ENCODE measurements at places on chromosomes 13 and 19.

GRCh38 chr13:40863723-40864122 lies 74.3 kb downstream of the SLC25A15 start:
- DNase-seq: no peak

- no peak for DNase-seq
Measured at GRCh38 chr13:47233734-47234133, 336.9 kb upstream of the HTR2A start.

DNA sequence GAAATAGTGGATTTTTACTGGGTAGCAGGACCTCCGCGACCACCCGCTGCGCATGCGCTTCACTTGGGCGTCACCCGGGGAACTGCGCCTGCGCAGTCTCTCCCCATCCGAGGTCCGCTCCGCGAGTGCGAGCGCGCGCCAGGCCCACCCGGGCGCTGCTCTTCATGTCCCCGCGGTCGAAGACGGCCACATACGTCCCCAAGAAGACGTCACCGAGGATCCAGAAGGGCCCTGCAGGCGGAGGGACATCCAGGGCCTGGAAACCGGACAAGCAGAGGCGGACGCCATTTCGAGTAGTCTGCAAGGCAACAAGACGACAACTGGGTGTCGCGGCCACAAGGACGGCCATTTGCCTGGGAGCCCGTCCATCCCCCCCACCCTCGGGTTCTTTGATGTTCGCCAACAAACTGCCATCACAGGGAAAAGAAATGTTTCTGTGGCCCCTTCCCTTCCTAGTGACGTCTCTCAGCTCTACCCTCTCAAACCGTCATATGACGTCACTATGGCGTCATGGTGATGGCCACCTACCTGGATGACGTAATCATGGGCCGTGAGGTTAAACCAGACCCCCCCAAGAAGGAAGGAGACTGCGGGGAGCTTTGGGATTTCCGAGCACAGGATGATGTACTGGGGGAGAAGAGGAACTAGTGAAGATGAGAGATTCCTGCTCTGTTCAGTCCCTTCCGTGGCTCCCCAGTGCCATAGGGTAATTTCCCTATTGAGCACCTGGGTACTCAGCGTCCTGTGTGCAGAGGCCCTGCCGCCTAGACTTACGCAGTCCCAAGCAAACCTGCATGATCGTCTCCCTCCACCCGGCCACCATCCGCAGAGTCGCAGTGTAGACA lies 6.7 kb downstream of the NAPSA start:
- DNase-seq: peak; percentile 65

DNA sequence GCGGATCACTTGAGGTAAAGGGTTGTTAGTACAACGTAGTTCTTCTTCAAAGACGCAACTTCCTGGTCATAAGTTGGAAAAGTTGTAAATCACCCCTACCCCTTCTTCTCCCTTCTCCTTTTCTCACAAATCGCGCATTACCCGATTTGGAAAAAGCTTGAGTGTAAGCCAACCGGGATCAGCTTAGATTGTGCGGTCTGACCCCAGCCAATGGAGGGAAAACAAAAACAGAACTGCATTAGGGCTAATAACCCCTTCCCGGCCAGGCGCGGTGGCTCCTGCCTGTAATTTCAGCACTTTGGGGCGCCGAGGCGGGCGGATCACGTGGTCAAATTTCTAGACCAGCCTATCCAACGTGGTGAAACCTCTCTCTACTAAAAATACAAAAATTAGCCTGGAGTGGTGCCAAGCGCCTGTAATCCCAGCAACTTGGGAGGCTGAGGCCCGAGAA lies 806 bp downstream of the ZNF90 start:
- no peak for DNase-seq

- no peak for DNase-seq
Measured at GRCh38 chr13:107185889-107186288, 618.0 kb upstream of the ARGLU1 start.

GRCh38 chr13:46192412-46192811 lies 10.4 kb upstream of the LCP1 start:
- no peak for DNase-seq

DNA sequence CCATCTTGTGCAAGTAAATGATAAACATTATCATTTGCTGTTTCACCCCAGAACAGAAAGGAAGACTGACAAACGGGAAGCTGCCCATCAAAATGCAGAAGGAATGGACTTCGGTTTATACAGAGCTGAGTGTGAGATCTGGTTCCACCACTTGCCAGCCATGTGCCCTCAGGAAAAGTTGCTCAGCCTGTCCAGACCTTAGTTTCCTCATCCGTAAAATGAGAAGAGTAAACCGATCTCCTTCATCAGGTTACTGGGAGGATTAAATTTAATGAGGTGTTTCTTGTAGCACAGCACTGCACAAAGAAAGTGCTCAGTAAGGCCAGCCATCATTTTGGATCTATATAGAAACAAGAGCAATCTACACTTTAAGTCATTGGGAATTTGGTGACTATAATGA lies 36.7 kb upstream of the SERP2 start:
- no peak for DNase-seq

DNA sequence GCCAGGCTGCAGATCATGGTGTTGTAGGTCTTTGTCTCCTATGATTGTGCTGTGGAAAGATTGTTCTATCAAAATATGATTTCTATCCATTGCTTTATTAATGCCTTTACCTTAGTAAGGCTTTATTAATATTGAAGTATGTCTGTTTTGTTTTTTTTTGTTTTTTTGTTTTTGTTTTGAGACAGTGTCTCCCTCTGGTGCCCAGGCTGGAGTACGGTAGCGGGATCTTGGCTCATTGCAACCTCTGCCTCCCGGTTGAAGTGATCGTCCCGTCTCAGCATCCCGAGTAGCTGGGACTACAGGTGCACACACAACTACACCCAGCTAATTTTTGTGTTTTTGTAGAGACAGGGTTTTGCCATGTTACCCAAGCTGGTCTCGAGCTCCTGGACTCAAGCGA lies 7.7 kb downstream of the IRGC start:
- no peak for DNase-seq

- no peak for DNase-seq
Measured at GRCh38 chr19:1401138-1401888, at the start of gene GAMT. TSS of gene GAMT (minus strand) at chr19:1401542. CDS start at chr19:1401476, 66 bp downstream.

DNA sequence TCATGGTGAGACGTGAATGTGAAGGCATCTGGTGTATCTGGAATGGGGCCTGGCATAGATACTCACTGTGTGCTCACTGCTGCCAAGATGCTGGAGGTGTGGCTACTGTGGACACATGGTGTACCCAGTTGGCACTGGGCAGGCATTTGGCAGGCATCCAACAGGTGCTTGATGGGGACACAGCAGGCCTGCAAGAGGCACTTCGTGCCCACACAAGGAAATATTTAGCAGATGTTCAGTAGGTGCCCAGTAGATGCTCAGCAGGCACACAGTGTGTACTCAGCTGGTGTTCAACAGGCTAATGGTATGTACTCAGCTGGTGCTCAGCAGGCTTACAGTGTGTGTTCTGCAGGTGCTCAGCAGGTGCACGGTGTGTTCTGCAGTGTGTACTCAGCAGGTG lies 14.2 kb downstream of the CRTC1 start:
- DNase-seq: no peak

DNA sequence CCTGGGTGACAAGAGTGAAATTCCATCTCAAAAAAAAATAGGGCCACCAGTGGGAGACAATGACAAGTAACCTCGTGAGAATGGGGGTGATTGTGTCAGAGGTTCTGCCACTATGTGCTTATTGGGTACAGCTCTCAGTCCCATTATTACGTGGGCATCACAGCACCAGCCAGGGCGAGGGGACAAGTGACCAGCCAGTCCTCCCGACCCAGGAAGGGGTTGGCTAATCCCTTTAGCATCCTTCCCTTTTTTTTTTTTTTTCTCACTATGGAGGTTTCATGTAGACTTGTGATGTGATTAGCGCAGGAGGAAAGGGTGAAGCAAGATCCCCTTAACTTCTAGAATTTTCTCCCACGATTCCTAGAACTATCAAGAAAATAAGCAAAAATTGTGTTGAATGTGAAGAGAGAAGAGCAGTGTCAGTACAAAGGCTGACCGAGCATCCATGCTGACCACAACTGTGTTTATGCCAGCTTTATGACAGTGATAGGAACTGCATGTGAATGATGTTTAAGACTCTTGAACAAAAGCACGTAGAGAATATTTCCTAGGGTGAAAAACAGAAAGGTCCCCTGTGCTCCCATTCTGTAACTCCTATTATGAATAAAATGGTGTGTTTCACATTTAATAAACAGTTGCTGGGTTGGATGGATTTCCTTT lies 50.0 kb downstream of the ALOX5AP start:
- DNase-seq: no peak

DNA sequence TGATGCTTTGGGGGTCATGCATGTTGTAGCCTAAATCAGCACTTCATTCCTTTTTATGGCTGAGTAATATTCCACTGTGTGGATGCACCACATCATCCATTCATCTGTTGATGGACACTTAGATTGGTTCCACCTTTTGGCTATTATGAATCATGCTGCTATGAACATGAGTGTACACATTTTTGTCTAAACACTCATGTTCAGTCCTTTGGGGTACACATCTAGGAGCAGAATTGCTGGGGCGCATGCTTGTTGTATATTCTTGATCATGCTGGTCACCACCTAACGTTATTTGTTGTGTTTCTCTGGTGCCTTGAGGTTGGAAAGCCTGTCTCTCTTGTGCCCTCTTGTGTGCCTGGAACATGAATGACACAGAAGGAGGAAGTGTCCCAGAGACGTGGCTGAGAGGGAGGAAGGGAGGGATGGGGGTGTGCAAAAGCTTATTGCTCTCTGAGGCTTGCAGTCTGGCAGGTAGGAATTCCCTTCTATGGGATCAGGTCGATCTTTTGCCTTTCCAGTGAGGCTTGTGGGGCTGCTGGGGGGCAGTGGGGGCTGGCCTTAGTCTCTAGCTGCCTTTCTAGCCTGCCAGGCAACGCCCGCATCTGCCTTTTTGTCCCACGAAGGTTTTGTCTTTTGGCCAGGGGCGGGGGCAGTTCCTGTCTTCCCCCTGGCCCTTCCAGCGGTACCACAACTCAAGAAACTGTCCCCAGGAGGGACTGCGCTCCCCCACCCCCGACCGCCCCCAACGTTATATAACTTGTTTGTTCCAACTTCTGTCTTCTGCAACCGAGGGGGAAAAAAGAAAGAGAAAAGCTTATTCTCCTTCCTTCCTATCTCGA lies 7.6 kb downstream of the KLHL26 start:
- no peak for DNase-seq

DNA sequence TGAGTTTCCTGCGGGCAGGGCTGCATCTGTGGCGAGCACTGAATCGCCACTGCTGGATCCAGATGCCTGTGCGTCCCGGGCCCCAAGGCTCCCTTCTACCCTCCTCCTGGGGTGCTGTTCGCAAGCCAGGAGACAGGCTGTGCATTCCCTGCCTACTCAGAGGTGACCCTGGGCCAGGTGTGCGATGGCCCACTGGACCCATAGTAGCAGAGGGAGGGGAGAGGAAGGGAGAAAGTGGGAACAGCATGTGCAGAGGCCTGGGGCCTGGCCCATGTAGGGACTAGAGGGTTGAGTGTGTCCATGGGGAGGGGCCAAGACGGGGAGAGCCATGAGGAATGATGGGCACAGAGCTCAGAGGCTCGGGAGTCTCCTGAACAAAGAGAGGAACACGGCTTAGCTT lies 27.3 kb downstream of the CARM1 start:
- DNase-seq: no peak

- peak; percentile 6 for DNase-seq
Measured at GRCh38 chr19:42122691-42123607, 9.3 kb downstream of the POU2F2 start.

- no peak for DNase-seq
Measured at GRCh38 chr19:51521781-51522180, 9.7 kb downstream of the SIGLEC6 start.

- DNase-seq: no peak
Measured at GRCh38 chr19:35773020-35773806, 2.2 kb upstream of the ARHGAP33 start.

DNA sequence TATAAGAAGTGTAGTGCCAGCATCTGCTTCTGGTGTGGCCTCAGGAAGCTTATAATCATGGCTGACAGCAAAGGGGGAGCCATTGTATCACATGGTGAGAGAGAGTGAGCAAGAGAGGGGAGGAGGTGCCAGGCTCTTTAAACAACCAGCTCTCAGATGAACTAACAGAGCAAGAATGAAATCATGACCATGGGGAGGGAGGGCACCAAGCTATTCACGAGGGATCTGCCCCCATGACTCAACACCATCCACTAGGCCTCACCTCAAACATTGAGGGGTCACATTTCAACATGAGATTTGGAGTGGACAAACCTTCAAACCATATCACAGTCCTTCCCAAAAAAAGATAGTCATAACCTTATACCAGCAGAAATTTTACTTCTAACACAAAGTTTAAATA lies 174.0 kb downstream of the GPC5 start:
- DNase-seq: no peak

GRCh38 chr19:40576151-40576584 lies 505 bp upstream of the SHKBP1 start:
- no peak for DNase-seq

- DNase-seq: no peak
Measured at GRCh38 chr13:47519626-47520025, 481.4 kb downstream of the SUCLA2 start.

- no peak for DNase-seq
Measured at GRCh38 chr19:41309180-41310032, 566 bp upstream of the CCDC97 start.

- DNase-seq: no peak
Measured at GRCh38 chr13:85093808-85094207, 705.4 kb downstream of the SLITRK6 start.

DNA sequence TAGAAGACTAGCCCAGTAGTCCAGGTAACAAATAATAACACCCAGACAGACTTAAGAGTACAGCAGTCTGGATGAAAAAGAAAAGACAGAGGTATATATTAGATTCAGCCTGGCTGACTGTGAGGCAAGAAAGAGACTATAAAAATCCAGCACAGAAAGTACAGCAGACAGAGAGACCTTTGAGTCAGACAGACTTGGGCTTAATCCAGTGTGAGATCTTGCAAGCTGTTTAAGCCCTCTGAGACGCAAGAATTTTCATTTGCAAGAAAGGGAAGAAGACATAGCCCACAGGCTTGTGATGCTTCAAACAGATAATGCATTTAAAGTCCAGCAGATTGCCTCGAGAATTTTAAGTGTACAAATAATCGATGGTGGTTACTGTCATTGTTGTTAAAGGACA lies 471.4 kb downstream of the LIG4 start:
- DNase-seq: no peak

GRCh38 chr13:102569488-102569887 lies 27.3 kb upstream of the TPP2 start:
- no peak for DNase-seq

- no peak for DNase-seq
Measured at GRCh38 chr13:30016398-30016797, 166.0 kb upstream of the UBL3 start.
